ENCODE measurements at places on chromosomes 5 and 9.

DNA sequence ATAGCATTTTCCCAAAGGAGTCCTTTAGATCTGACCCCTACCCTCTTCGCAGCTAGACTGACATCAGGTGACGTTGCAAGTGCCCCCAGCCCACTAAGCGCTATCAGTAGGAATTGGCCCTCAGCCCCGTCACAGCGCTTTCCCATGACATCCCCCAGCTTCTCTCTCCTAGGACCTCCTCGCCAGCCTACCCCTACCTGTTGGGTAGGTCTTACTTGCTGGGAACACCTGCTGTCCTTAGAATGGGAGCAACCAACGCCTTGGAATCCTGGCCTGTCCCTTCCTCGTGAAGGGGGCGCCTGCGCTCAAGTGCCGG is 584 bp upstream of the PIP5K1B start:
- no peak for DNase-seq

DNA sequence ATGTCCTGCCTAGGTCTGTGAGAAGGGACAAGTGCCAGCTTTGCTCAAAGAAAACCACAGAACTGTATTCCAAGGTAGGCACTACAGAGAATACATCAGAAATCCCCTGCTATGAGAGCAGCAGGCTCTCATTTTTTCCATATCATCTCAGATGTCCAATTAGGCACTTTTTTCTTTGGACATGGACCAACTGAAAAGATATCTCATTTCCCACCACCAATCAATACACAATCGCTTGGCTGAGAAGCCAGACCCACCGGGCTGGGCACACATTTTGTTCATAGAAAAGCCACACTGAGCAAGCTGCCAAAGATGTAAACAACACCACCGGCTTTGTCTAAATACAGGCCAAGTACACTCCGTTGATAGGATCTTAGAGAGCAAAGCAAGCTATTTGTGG is 25.9 kb downstream of the STOM start:
- no peak for DNase-seq

- DNase-seq, result no peak
Measured at GRCh38 chr9:21579247-21579671, 97.1 kb upstream of the IFNE start.

DNA sequence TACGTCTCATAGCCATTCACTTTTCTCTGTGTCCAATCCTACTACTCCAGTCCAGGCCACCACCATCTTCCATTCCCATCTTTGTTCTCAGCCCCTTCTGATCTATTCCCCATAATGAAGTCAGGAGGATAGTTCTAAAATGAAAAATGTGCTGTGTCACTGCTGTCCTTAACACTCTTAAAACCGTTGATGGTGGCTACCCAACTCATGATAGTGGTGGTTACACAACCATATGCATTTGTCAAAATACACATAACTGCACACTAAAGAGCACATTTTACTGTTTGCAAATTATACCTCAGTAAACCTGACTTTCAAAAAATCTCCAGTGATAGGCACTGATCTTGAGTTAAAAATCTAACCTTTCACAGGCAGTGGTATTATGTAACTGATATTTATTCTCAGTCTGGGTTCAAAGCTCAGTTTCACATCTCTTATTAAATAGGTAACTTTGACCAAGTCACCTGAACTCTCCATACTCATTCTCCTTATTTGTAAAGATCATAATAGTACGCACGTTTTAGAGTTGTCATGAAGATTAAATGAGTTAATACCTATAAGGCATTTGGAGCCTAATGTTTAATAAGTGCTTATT is 24.6 kb upstream of the ADRB2 start:
- no peak for DNase-seq

GRCh38 chr5:166772770-166773169 is 1518.7 kb upstream of the WWC1 start:
- no peak for DNase-seq

DNA sequence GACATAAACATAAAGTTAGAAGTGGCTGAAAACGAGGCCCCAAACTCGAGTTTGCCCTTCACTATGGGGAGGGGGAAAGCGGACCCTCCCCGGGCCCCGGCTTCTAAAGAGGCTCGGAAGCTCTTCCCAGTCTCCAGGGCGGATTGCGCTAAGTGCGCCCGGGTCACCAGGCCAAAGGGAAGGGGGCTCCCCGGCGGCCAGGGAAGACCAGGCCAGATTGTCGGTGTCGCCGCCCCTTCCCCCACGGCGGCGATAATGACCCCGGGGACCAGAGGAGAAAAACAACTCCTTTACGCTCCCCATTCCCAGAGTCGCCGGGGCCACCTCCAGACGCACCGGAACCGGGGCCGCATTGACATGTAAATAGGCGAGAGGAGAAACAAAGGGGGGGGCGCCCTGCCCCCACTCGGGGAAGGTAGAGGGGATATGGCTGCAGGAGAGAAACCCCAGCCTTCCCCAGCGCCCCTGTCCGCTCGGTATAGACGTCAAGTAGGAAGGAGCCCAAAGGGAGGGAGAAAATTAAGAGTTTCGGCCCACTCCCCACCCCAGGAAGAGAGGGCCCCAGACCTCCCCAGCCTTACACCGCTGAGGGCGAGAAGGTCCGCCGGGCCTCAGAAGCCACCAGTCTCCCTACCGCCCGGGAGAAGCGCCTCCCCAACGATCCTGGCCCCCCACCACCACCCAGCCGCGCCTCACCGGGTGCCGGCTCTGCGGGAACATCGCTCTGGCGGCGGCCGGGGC is 1.7 kb downstream of the TLE1 start:
- DNase-seq, result no peak

GRCh38 chr5:99033014-99033900 is 104.5 kb upstream of the CHD1 start:
- no peak for DNase-seq

DNA sequence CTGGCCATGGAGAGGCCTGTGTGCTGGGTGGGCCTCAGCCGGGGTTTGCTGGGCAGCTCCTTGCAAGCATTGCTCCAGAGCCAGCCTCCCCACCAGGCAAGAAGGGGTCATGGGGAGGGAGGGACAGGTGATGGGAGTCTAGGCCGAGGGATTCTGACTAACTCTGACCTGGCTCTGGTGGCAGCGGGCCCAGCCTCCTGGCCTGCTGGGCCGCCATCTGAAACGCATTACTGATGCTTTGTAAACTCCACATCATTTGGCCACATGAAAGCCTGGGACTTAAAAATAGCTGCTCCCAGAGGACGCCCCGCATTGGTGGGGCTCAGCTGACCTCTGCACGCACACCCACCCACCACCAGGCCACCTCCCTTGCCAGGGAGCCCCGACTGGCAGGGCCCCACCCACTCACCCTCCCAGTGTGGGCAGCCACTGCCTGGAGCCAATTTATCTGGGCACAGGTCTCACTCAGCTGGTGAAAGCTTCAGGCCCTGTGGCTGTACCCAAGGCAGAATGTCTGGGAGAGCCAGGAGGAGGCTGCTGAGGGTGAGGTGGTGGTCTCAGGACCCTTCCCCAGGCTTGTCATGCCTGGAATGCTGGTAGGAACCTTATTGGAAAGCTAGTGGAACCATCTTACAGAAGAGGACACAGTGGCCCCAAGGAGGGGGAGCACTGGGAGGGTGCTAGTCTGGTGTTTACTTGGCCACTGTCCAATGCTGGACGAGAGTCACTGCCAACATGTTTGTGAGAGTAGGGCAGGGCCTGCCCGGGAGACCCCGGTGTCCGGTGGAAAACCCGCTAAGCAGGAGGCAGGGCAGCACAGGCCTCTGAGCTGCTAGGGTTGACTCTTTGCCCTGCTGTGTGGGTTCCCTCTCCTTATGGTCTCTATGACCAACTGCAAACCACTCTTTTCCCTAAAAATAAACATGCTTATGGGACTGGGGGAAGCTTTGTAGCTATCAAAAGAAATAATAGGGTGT is 10.8 kb downstream of the TCF7 start:
- no peak for DNase-seq

DNA sequence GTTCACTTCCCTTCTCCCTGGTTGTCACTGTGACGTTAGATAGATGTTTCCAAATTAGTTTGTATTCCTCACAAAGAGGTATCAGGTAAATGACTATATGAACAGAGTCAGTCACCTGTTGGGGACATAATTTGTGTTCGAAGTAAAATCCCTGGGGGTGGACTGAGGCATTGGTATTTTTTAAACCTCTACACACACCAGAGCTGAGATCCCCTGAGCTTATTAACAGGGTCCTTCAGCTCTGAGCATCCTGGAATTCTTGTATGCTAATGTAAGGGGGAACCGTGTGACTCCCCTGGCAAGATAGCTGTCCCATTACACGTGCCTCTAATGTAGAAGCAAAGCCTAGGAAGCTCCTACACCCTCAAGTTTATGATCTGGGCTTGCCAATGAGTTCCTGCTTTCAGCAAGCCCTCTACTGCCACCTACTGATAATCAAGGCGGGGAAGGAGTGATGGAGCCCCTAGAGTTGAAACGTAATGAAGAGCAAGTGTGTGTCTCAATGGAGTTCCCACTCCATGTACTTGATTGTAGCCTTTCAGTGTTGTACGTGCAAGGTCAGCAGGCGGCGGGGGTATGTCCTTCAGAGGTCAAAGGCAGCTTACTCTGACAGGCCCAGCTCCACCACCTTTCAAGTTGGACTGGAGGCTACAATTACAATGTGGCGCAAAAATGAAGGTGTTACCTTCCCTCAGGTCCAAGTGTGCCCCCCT is 14.4 kb downstream of the PRKACG start:
- DNase-seq, result peak; percentile 39

- no peak for DNase-seq
Measured at GRCh38 chr5:175567954-175568353, 89.6 kb downstream of the SFXN1 start.

DNA sequence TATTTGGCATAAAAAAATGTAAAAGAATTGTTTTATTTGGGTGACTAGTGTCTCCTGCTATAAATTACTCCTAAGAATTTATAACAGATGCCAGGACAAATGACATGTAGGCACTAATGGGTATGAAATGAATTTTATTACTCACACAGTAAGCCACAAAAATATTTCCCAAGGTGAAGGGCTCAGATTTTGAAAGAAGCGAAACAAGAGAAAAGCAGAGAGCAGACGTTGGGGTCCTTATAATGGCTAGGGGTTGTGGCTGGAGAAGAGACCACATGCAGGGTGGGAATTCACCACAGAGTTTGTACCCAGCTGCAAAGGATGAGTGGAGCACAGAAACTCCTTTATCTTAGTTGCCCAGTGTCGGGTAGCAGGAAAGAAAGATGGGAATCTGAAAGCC is 45.0 kb upstream of the PRR16 start:
- no peak for DNase-seq

GRCh38 chr5:3310541-3311261 is 284.9 kb upstream of the IRX1 start:
- DNase-seq, result no peak

GRCh38 chr5:125198270-125198974 is 452.0 kb upstream of the ZNF608 start:
- DNase-seq, result no peak

DNA sequence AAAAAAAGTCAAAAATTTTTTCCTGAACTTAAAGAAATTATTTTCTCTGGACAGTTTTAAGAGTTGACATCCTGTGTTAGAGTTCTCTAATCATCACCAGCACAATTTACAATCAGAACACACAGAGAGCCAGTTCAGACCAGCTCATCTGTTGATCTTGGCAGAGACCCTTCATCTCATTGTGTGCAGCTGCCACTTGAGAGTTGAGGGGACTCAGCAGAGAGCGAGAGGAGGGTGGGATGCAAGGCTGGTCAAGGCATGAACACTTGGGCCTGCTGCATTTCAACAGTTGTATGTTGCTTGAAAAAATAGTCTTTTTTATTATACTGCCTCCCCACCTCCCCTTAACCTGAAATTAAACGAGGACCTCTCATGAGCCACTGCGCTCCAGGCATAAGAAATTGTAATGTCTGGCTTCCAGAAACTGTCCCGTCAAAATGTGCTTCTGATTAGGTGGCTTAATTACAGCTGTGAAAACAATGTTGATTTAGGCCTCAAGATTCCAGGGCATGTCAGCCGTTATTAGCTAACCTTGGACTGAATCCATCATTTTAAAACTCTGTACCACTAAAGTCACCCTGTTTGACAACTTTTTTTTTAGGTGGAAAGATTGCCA is 383.6 kb downstream of the CCDC171 start:
- no peak for DNase-seq

DNA sequence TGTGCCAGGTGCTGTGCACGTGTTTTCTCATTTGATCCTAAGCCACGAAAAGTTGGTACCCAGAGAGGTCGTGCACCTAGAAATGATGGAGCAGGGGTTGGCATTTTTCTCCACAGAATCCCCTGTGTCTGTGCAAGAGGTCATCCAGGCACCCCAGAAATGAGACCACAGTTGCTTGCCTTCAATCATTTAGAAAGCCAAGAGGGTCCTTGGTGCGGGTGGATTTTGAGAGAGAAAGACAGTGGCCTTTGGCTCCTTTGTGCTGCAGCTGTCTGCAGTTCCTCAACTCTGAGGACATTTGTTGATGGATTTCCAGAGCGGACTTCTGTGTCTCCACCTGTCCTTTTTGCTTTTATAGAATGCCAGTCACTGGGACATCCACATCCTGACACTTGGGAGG is 33.8 kb upstream of the SPRY4 start:
- no peak for DNase-seq

GRCh38 chr5:179146277-179146676 is 86.1 kb downstream of the ZNF354C start:
- DNase-seq, result peak; percentile 34

DNA sequence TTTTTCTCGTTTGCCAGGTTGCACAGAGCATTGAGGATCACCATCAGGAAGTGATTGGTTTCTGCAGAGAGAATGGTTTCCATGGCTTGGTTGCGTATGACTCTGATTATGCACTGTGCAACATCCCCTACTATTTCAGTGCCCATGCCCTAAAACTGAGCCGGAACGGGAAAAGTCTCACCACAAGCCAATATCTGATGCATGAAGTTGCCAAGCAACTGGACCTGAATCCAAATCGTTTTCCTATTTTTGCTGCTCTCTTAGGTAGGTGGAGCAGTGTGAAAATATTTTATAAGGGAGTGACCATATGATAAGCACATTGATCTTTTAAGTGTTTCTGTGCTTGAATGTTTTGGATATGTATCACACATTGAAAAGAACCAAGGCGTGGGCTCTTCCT is 17.7 kb upstream of the FAM120AOS start:
- DNase-seq, result no peak

GRCh38 chr9:126838895-126839294 is 21.5 kb upstream of the ZBTB34 start:
- no peak for DNase-seq

- DNase-seq, result no peak
Measured at GRCh38 chr5:95817430-95817829, 5.1 kb downstream of the GLRX start.

DNA sequence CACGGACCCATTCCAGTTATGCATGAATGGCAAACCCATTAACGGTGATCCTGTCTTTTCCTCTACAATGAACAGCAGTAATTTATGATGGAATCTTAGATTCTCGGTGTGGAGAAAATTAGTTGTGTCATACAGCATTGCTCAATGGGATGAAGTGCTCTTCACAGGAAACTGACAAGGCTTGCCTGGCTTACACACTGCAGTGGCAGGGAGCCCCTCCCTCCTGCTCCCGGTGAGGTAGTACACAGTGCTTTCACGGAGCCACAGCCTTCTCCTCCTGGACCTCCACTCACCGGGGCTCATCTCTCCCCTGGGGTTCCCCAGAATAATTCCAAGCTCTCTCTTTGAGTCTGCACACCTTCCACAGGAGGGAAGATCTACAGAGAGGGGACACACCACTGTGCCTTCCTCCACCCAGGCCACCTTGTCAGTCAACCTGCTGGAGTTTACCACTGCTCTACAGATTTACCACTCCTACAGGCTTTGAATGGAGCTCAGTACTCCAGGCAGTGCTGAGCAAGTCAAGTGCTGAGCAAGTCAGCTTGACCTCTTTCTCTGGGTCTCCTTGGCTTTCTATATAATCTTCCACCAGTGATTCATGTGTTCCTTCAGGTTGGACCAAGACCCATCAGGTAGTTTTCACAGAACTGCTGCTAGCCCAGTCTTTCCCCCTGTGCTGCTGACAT is 59.1 kb upstream of the TBC1D2 start:
- no peak for DNase-seq

GRCh38 chr9:98379572-98379971 is 124.1 kb upstream of the TBC1D2 start:
- no peak for DNase-seq

Data from stimulated activated CD4-positive, alpha-beta T cell treated with anti-CD3 and anti-CD28 coated beads, Interleukin-12 subunit alpha, Interleukin-12 subunit beta, amount 100 ng/mL, for 24 hours (primary cell).